ENCODE measurements at places on chromosomes 5 and 9.

DNA sequence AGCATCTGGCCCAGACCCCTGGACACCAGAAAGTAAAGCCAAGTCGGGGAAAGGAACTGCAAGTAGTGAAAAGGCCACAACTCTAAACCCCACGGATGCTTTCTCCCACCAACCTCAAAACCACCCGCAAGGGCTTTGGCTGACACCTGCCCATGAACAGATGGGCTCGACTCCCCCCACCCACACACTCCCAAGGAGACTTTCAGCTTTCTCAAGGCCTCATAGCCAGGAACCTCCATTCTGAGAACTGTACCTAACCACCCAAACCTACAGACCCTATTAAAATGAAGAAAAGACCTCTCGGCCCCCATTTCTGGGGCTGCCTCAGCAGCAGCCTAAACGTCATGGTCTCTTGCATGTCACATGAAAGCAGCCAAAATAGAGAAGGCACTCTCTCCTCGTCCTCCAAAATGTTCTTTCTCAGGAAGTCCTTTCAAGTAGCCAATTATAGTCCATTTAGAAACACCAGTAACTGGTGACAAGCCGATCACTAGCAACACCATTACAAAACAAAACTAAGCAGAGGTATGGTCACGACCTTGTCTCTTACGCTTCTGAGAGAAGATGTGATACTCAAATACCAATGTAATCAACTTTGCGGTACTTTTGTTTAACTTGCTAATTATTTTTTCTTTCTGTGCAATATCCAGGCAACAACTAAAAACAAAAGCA, 2.9 kb downstream of the B4GALT1 start:
- no peak for DNase-seq

DNA sequence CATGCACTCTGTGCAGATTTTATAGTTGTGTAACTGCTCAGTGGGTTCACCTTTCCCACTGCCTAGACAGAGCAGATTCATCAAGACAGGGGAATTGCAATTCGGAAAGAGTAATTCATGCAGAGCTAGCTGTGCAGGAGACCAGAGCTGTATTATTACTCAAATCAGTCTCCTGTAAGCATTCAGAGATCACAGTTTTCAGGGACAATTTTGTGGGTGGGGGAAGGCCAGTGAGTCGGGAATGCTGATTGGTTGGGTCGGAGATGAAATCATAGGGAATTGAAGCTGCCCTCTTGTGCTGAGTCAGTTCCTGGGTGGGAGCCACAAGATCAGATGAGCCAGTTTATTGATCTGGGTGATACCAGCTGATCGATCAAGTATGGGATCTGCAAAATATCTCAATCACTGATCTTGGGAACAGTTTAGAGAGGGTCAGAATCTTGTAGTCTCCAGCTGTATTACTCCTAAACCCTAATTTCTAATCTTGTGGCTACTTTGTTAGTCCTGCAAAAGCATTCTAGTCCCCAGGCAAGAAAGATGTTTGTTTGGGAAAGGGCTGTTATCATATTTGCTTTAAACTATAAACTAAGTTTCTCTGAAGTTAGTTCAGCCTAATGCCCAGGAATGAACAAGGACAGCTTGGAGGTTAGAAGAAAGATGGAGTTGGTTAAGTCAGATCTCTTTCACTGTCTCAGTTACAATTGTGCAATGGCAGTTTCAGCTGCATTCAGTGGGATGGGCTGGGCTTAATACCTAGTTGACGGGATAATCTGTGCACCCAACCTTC, 12.7 kb upstream of the SVEP1 start:
- DNase-seq, result no peak

DNA sequence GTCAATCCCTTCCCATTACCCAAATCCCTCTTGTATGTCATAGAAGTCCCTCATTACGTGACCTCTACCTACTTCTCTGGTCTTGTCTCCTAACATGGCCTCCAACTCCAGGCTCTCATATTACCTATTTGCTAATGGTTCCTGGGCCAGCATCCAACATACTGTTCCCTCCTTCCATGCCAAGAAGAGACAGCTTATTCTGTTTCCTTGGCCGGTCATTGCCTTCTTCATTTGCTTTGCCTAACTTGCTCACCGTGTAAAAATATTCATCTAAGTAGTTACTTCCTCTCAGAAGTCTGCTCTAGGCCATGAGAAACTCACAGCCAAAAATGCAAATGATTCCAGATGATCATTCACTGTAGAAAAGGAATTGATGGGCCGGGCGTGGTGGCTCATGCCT, 8.9 kb upstream of the IL6ST start:
- DNase-seq, result no peak

DNA sequence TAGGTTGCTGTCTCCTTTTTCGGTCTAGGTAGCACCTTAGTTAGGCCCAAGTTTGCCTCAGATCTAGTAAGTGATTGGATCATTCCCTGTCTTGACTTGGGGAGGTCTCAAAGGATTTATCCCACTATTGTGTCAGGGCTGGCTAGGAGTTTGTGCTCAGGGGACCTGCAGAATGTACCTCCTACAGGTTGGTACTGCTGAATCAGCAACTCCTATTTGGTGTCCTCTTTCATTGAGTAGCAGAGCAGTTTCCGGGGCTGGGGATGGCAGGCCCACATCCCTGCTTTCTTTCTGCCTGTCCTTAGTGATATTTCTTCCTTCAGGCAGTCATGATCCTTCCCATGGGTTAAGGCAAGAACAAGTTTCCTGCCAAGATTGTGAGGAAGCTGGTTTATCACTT, 192.9 kb upstream of the CCNH start:
- DNase-seq, result no peak

GRCh38 chr5:58490402-58491050, 709 bp upstream of the GAPT start:
- DNase-seq, result no peak

- no peak for DNase-seq
These were observed 61.5 kb downstream of the RAI14 start for GRCh38 chr5:34717426-34718327.

GRCh38 chr9:72464857-72465592, 56.4 kb upstream of the TMC1 start:
- no peak for DNase-seq

GRCh38 chr9:137365552-137366444, 57.2 kb downstream of the EXD3 start:
- no peak for DNase-seq

Measured in dorsolateral prefrontal cortex (tissue), 122 donors.